Stimulated activated CD8-positive, alpha-beta memory T cell treated with anti-CD3 and anti-CD28 coated beads, Interleukin-7, amount 100 ng/mL, for 48 hours (primary cell): ENCODE measurements at places on chromosomes 7 and 10.

DNA sequence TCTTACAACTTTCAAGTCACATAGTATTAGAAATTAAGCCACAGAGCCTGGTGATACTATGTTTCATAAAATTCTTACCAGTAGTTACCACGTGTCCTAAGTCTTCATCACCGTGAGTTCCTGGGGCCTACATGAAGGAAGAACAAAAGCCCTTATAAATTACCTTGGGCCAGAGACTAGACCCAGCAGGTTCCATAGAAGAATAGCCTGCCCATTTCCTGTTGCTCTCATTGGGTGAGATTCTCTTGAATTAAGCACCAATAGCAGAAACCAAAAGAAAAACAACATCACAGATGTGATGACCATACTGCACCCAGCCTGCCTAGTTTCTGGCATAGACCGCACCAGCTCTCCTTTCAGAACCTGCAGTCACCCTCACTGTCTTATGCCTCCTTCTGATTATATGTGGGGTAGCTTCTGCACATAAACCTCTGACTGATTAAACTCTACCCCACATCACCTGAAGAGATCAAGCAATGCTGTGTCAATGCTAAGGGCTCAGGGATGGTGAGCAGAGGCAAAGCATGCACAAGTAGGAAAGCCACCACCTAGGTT is 18.0 kb upstream of the SEM1 start:
- DNase-seq: no peak

DNA sequence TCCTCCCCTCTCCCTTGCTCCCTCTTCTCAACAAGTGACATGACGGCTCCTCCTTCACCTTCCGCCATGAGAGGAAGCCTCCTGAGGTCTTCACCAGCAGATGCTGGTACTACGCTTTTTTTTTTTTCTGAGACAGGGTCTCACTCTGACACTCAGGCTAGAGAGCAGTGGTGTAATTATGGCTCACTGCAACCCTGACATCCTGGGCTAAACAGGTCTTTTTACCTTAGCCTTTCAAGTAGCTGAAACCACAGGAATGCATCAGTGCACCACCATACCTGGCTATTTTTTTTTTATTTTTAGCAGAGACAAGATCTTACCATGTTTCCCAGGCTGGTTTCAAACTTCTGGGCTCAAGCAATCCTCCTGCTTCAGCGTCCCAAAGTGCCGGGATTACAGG is 43.6 kb downstream of the MDH2 start:
- no peak for DNase-seq

- DNase-seq: no peak
Measured at GRCh38 chr10:8054494-8055407, at the start of gene GATA3. TSS of gene GATA3 (plus strand) at chr10:8054688. CDS start at chr10:8055656, 968 bp downstream.

GRCh38 chr10:32330214-32330613 is 16.7 kb downstream of the EPC1 start:
- no peak for DNase-seq

DNA sequence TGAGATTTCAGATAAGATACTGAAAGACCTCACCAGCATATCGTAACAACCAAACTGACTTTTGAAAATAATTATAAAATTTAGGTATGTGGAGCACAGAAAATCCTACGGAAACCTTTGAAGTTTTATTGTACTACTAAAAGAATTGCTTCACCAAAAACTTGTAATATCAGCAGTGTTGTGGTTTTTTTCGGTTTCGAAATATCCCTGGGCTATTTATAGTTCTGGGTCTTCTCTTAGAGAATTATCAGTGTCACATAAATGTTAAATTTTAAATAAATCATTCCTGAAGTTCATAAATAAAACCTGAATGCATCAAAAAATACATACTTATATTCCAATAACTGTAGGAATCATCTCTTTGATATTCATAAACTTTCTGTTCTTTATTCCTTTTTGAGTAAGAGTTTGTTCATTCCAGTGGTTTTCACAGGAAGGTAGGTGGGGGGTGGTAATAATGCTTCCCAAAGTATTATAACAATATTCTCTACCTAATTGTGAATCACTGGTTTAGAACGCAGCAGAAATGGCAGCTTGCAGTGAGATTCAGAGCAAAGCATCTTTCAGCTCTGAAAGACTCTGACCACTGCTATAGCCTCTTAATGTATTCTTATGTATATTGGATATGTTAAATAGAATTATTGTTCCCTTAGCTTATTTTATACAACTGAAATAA is 60.2 kb downstream of the ZNF277 start:
- DNase-seq: no peak

- no peak for DNase-seq
Measured at GRCh38 chr7:46488607-46489006, 567.5 kb upstream of the IGFBP3 start.

DNA sequence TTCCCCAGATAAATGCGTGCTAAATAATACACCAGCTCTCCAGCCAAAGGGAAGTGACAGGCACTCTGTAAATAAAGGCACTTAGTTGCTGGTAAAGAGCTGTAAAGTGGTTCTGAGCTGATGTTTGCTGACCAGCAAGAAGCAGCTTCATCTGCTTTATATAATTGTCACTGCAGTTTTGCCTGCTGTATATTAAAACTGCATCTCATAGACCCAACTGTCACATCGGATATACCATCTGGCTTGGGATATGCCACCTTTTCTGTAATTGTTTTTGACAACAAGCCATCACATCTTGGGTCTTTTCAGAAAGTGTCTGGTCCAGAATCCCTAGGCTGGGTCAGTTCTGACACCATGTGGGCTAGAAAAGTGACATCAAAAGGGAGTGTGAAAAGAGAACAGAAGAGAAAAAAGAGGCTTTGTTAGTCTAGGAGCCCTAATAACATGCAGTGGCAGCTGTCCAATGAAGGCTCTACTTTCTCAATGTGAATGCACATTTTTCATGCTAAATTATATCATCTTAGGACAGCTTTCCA is 697.6 kb downstream of the KCNMA1 start:
- no peak for DNase-seq

DNA sequence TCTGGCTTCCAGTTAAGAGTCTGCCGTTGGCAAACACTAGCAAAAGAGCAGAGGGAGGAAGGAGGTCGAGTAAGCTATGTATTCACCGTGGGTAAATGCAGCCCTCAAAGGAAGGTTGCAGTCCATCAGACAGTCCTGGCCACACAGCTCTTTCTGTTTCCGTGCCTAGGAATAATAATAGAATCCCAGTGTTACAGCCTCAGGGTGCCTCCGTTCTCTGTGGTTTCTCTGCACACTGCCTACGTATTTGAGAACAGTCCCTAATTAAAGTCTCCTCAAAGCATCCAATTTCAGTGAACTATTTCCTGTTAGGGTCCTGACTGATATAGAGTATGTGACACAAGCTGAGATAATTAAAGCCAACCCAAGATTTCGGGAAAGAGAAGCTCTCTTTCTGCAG is 176.7 kb downstream of the GPAM start:
- no peak for DNase-seq

DNA sequence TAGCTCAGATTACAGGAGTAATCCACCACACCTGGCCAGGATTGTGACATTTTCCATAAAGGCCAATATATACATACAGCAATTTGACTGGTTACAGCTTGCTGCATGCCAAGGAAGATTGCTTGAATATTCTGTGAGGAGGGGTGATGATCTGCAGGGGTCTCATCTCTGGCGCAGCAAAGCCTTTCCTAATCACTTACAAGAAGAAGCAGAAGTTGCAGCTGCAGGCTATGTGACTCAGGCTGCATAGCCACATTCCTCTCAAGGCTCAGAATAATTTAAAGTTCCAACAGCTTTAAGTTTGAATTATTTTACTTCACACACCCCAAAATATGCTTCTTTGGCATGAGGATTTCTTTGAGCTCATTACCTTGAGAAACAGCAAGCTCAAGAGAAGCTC is 11.4 kb upstream of the RASGEF1A start:
- no peak for DNase-seq

DNA sequence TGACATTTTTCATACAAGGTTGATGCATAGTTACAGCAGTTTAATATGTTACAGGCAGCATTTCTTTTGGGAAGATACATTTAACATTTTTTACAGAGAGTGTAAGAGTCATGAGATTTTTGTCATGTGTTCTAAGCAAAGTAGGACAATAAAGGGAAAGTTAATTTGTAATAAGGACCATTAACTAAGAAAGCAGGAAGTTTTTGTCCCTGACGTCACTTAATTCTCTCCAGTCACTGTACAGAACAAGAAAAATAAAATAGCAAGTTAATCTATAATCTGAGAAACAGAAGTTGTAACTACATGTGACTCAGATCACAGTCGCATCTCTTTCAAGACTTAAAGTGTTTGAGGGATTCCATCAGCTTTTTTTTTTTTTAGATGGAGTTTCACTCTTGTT is 49.5 kb upstream of the CAPZA2 start:
- DNase-seq: no peak

DNA sequence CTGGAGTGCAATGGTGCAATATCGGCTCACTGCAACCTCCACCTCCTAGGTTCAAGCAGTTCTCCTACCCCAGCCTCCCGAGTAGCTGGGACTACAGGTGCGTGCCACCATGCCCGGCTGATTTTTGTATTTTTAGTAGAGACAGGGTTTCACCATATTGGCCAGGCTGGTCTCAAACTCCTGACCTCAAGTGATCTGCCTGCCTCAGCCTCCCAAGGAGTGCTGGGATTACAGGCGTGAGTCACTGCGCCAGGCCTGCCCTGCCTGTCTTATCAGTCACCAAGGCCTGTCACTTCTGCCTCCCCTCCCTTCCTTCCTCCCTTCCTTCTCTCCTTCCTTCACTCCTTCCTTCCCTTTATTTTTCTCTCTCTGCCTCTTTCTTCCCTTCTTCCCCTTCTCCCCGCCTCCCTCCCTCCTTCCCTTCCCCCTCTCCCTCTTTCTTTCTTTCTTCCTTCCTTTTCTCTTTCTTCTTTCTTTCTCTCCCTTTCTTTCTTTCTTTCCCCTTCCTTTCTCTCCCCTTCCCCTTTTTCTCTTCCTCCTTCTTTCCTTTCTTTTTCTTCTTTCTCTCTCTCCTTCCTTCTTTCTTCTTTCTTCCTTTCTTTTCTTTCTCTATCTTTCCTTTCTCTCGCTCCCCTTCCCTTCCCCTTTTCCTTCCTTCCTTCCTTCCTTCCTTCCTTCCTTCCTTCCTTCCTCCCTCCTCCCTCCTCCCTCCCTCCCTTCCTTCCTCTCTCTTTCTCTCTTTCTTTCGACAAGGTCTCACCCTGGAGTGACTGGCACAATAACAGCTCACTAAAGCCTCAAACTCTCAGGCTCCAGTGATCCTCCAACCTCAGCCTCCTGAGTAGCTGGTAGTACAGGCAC is 3.1 kb upstream of the ST7 start:
- no peak for DNase-seq
